DND-41 (cell line): ENCODE measurements at places on chromosomes 7 and 10.

DNA sequence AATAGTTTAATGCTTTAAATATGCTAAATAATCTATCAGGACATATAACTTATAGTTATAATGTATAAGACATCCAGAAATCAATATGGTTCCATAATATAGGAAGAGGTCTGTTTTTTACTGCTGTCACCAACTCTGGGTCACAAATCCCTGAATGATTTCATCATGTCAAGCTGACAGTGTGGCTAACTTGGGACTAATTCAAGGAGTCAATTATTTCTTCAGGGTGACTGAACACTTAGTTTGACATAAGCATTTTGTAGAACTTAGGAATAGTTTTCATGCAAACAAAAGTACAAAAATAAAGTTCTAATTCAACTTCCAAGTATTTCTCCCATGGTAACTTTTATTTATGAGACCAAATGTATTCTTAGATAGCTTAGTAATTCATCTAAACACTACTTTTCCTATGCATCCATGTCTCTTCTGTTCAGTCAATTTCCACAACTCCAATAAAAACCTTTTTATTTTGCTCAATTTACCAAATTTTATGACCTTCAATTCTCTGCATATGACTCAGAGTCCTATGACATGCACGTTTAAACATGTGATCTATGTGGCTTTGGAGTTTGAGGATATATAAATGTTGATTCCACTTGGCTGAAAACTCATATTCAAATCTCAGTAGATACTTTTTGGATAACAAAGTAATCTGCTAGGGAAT, 40.3 kb upstream of the GNAT3 start:
- no peak for DNase-seq

- DNase-seq, result no peak
Measured at GRCh38 chr10:28564905-28565304, 32.0 kb downstream of the WAC start.

GRCh38 chr10:71659111-71659634, 60.4 kb downstream of the C10orf105 start:
- DNase-seq, result no peak

DNA sequence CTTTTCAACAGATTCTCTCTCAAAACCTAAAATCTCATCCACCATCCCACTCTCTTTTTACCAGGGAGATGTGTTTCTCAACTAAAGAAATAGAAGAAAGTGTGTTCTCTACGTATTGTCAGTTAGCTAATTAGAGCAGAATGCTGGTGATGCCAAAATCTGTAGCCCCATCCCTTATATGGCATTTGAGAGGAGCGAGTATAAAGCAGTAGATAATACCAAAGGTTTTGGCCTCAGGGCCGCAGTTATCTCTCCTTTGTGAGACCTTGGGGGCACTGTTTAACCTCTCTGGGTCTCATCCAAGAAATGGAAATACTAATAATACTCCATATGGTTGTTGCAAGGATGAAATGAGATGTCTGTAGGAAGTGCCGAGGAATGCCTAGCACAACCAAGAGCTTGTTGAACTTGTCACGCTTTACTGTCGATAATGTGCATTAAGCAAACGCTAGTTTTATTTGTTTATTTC, 456 bp upstream of the DLD start:
- no peak for DNase-seq

DNA sequence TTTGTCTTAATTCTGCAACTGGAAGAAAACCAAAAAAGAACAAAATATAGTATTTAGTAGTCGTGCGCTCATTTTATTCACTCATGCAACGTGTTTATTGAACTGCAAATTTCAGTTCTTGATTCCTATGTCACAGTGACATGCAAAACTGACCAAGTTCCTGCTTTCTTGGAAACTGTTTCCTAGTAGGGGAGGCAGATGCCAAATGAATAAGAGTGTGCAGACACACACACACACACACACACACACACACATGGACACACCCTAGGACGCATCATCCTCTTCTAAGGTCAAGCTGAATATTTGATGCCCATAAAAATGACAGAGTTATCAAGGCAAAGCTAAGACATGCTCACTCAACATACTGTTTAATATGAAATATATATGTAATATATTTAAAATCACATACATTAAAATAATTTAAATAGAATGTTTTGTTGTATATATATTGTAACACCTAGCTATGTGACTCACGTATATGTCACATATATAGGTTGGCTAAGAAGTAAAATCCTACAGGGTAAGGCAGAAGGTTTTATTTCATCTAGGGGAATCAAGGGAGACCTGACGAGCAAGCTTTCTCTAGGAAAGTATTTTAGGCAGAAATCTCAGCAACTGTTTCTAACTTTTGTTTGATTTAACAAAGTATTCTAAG, 79.6 kb downstream of the SVIL start:
- no peak for DNase-seq

- no peak for DNase-seq
Measured at GRCh38 chr7:22723637-22724036, 3.4 kb upstream of the IL6 start.

GRCh38 chr7:30904561-30904960, 7.1 kb upstream of the AQP1 start:
- no peak for DNase-seq
